ENCODE measurements at places on chromosomes 16 and 17.

- H3K4me3 ChIP-seq, result no peak overlapping the region
- DNase-seq, result no peak
- no peaks in the 10 kb centered on the region for H3K4me1 ChIP-seq
- no peak overlapping the region for H3K27ac ChIP-seq
Measured at GRCh38 chr16:76932541-76933211, 258.3 kb upstream of the MON1B start.

GRCh38 chr17:39867084-39867879 lies 720 bp upstream of the ZPBP2 start:
- no peak overlapping the region for H3K27ac ChIP-seq
- no peak for DNase-seq
- H3K4me3 ChIP-seq, result no peak overlapping the region
- H3K4me1 ChIP-seq, result no peaks in the 10 kb centered on the region
- no peaks in the 10 kb centered on the region for H3K36me3 ChIP-seq

DNA sequence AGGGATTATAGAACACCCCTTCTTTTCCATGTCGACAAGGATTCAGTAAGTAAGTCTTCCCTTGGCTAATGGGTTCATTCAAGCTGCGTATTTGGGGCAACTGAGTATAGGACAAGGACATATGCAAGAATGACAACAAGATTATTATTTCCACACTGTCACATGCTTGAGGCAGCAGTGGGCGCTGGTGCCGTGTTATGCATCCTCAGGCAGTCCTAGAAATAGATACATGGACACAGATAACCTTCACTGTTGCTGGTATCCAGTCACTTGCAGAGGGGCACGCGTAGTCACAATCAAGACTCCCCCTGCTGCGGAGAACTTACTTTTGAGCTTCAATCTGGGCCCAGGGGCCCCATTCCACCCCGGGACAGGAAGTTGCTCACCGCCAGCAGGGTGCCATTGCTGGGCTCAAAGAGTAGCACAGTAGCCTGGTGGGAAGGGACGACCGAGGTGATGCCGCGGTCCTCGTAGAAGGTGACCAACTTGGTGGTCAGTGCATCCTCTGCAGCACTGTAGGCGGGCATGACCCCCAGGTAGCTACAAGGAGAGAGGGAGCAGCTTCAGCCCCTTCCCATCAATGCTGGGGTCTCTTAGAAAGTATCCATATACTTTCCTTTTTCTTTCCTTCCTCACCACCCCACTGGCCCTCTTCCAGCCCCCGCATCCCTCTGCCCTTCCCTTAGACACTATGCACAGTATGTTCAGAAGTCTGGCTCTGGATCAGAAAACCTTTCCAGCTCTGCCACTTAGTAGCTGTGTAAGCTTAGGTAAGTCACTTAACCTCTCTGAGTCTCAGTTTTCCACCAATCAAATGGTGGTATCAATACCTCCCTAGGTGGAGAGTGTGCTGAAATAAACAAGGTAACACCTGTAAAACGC lies 804 bp downstream of the CRYM start:
- H3K27ac ChIP-seq, result no peak overlapping the region
- 0 out of 2 replicates have a peak overlapping the region, but pooled peaks have one; percentile 50 for H3K4me3 ChIP-seq
- peaks cover 39% of the 10 kb centered on the region for H3K27me3 ChIP-seq

- no peaks in the 10 kb centered on the region for H3K27me3 ChIP-seq
- no peak overlapping the region for H3K27ac ChIP-seq
- H3K36me3 ChIP-seq, result no peaks in the 10 kb centered on the region
- no peak overlapping the region for H3K4me3 ChIP-seq
- no peaks in the 10 kb centered on the region for H3K4me1 ChIP-seq
- no peak for DNase-seq
Measured at GRCh38 chr16:262121-262745, 13.5 kb downstream of the RGS11 start.
